ENCODE measurements at places on chromosomes 4 and X.
A peak's percentile ranks its signal among the peaks of the same experiment; 100 is the strongest.

GRCh38 chr4:7392438-7393421, 42.0 kb downstream of the PSAPL1 start:
- no peak for DNase-seq

DNA sequence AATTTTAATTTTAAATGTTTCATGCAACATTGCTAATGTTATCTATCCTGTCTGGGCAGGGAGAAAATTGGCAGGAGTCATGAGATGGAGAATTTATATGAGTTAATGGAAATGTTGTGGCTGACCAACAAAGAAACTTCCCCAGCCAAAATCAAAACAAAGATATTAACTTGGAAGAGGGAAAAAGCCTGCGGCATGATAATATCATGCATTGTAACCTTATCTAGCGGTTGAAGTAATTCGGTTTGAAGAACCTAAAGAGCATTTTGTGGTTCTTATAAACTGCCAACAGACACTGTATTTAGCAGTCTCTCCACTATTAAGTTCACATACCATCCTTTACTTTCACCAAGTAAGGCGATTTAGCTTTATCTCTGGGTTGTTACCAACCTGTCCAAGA, 42.3 kb downstream of the DKK2 start:
- DNase-seq = no peak

DNA sequence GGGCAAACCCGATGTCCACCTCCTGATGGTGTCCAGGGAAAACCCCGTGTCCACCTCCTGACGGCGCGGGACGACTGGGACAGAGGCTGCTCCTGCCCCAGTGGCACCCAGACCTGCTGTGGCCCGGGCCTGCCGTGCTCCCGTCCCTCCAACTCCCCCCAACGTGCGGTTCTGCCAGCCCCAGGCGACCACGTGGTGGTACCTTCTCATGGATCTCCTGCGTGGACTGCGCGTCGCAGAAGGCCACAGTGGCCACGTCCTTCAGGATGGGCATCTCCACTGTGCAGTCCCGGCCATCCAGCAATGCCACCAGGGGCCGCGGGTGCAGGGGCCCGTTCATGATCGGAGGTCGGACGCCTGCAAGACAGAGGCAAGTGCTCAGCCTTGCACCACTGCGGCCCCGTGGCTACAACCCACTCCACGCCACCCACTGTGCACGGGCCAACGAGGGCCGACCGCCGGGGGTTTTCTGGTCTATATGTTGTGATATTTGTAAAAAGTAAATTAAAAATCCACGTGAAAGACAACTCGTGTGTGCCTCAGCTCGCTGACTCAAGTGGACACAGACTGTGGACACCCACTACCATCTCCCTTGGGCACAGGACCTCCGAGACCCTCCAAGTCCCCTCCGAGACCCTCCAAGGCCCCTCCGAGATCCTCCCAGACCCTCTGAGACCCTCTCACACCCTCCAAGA, 10.8 kb downstream of the CTBP1 start:
- DNase-seq = no peak

- DNase-seq = no peak
These were observed 25.1 kb upstream of the ANKRD50 start for GRCh38 chr4:124737619-124738018.

- DNase-seq = no peak
These were observed 4.9 kb upstream of the PNMA6E start for GRCh38 chrX:153406011-153406410.

GRCh38 chr4:48162162-48162561, 28.1 kb upstream of the TXK start:
- no peak for DNase-seq

- no peak for DNase-seq
These were observed 204.5 kb downstream of the ZNF674 start for GRCh38 chrX:46340696-46341095.

- no peak for DNase-seq
These were observed 298.8 kb downstream of the TEX13A start for GRCh38 chrX:104921584-104922205.

DNA sequence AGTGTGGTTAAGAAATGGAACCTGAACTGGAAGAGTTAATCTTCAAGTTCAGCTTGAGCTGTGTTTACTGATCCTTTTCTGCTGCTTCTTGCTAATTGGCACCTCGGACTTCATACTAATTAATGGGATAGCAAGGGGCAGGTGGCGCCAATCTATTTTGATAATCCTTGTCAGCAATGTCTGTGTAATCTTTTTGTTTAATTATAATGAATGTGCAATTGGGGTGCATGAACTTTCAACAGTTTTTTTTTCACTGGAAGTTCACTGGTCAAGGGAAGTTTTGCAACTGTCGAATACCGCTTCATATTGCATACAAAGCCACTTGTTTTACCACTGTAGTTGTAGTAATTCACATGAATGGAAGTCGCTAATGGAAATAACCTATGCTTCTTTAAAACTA, 261.0 kb downstream of the BMPR1B start:
- DNase-seq = no peak

- no peak for DNase-seq
These were observed 39.0 kb downstream of the PLAC8 start for GRCh38 chr4:83075311-83076095.

DNA sequence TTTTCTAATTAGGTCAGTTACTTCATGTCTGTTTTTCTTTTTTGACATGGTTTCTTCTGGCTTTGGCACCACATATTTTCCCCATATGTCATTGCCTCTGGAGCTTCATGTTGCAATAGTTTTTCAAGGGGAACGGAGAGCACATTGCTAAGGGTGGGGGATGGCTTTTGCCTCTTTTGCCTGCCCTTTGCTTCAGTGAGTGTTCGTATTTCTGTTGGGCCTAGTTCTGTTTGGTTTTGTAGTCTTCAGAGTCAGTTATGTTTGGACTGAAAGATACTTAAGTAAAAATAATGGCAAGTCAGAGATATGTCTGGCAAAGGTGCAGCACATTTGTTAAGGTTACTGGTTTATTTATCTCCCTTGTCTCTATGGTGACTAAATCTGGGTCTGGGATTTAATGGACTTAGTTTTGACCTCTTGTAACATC, 29.1 kb downstream of the FHL1 start:
- DNase-seq = no peak

- DNase-seq = no peak
These were observed 64.6 kb downstream of the FHIP1A start for GRCh38 chr4:151473521-151474097.

DNA sequence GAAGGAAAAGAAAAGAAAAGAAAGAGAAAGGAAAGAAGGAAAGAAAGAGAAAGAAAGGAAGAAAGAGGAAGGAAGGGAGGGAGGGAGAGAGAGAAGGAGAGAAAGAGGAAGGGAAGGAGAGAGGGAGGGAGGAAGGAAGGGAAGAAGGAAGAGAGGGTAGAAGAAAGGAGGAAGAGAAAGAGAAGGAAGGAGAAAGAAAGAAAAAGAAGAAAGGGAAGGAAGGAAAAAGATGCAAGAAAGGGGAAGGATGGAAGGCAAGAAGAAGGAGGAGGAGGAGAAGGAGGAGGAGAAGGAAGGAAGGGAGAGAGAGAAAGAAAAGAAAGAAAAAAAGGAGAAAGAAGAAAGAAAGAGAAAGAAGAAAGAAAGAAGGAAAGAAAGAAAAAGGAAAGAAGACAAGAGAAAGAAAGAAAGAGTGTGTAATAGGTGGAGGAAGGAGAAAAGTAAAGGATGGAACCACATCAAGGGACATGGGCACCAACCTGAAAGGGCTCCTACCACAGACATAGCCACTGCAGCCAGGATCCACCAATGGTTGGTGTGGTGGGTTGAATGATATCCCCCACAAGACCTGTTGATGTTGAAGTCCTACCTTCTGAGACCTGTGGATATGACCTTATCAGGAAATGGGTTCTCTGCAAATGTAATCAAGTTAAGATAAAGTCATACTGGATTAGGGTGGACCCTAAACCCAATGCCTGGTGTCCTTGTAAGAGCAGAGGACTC, 80.2 kb downstream of the RELL1 start:
- no peak for DNase-seq

DNA sequence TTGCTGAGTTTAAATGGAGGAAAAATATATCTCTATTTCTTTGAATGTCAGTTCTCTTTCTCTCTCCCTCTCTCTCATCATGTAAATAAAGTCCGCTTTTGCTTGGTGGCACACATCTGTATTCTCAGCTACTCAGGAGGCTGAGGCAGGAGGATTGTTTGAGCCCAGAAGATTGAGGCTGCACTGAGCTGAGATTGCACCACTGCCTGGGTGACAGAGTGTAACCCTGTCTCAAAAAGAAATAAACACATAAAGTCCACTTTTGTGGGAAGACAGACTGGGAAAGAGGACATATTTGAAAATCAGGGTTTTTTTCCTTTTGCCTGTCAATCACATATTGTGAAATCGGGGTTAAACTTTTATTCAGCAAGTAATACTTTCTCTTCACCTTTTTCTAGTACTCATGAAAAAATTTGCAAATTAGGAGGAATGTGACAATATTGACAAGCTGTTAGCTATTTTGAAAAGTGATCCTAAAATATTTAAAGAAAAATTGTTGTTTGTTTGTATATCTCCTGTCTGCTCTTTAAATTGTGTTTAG, 42.6 kb downstream of the PLS3 start:
- DNase-seq = no peak

GRCh38 chrX:103187953-103188475, 26.9 kb upstream of the BEX4 start:
- DNase-seq = no peak

- no peak for DNase-seq
These were observed 674.5 kb downstream of the SH3BGRL start for GRCh38 chrX:81876437-81876836.

- no peak for DNase-seq
These were observed 71.8 kb downstream of the IL21 start for GRCh38 chr4:122548886-122549630.

DNA sequence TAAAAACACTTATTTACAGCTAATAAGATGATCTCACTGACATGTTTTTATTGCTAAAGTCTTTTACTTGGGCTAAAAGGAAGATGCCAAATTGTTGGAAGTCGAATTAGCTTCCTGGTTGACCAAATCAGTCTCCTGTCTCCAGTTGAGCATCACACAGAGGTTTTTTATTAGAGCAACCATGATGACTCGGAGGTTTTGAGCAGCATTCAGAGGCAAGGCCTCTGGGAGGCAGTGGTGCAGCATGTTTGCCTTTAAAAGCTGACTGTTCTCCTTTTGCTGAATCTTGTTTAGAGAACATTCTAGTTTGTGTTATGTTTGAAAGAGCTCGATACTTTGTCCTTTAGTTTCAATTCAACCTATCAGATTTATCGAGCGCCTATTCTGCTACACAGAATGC, 2.1 kb downstream of the UCHL1 start:
- peak; percentile 48 for DNase-seq

- DNase-seq = no peak
These were observed 5.2 kb upstream of the OPN1LW start for GRCh38 chrX:154138857-154139256.

GRCh38 chrX:111483881-111484280, 27.6 kb upstream of the SERTM2 start:
- no peak for DNase-seq

DNA sequence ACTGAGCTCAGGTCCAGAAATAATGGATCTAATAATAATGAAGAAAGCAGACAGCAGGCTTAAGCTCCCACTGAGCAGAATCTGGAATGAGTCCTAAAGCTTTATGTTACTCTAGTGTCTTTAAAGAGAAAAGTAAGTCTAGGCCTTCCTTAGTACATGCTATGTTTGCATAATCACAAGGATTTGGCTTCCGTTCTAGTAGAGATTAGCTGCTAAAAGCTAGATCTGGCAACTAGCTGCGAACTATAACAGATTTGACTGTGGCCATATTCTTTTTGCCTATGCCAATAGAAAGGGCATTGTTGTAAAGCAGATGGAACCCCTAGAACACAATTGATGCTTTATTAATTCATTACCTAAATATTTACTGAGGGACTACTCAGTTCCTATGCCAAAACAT, 19.0 kb downstream of the COX7B2 start:
- DNase-seq = no peak

- no peak for DNase-seq
These were observed 1.6 kb downstream of the SCARB2 start for GRCh38 chr4:76211769-76212708.

GRCh38 chrX:19040373-19040772, 56.5 kb upstream of the PHKA2 start:
- no peak for DNase-seq

GRCh38 chr4:184420881-184421416, 53.4 kb downstream of the IRF2 start:
- no peak for DNase-seq

- DNase-seq = no peak
These were observed 3.2 kb downstream of the CABS1 start for GRCh38 chr4:70337886-70338420.

Data from Caco-2 (cell line).